ENCODE measurements at places on chromosomes 1 and 21. TPM values are rescaled to one million over a fixed set of nuclear protein-coding genes. Genes with fewer than 3 reads are reported as not detected.
A peak's percentile ranks its signal among the peaks of the same experiment; 100 is the strongest.

- no peak for DNase-seq
These were observed 5.8 kb downstream of the RGS1 start for GRCh38 chr1:192581131-192581927.

DNA sequence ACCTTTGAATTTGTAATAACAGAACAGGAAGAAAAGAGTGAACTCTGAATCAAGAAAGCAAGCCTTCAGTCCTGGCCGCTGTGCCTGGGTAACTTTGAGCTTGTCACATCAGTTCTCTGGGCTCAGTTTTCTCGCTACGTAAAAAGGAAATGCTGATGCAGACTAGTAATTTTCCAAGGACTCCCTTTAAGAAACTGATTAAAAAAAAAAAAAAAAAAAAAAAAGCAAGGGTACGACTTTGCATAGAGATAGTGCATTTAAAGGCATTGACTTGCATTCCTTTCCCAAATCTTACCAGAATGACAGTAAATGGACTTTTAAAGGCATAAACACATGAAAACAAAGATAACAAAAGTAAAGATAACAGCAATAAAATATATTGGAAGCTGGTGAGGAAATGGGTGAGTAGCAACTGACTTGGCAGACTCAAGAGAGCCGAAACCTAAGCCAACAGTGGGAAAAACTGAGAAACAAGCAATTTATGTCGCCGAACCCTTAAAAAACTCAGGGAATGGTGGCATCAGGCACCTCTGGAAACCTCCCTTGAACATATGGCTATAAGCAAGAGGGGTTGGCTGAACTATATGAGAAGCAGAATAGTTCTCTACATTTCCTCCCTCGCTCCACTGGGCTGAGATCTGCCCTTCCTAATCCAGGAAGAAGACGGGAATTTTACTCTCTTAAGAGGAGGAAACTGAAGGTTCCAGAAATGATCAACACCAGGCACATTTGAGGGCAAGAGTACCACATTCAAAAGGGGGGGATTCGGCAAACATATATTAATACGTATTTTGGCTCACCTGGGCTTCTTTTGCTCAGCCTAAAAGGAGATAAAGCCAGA lies 189.2 kb downstream of the CDC7 start:
- DNase-seq, result no peak

DNA sequence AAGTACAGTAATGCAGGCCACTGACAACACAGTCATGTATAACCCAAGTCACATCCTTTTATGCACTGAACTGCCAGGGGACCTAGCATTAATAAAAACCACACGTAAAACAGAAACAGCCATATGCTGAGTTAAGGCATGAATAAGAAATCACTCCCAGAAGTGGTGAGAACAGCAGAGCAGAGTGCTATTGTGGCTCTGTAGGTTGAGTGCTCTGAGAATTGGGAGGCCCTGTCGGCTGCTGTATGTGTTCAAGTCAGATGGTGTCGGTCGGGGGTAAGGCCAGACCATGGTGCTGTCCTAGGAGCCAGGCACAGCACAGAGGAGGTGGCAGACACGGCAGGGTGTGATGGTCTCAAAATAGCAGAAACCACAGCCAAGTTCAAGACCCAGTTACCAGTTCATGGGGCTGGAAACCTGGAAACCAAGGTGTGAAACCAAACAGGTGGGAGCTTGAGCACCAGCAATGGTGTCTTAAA lies 126.6 kb upstream of the COA6 start:
- no peak for DNase-seq

DNA sequence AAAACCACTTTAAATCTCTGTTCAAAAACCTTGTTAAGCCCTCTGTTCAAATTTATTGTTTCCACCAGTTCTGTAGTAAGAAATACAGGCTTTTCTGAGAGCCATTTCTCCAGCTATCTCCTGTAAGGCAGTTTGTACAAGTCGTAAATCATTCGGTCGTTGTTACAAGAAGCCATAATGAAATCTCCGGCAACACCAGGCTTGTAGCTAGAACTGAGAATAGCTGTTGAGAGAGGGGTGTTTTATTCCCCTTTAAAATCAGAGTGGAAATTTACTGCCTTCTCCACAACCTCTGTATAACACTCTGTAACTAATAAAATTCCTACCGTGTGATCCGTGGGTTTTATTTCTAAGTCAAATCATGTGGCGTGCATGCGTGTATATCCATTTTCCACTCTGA lies 335.8 kb upstream of the KAZN start:
- no peak for DNase-seq

DNA sequence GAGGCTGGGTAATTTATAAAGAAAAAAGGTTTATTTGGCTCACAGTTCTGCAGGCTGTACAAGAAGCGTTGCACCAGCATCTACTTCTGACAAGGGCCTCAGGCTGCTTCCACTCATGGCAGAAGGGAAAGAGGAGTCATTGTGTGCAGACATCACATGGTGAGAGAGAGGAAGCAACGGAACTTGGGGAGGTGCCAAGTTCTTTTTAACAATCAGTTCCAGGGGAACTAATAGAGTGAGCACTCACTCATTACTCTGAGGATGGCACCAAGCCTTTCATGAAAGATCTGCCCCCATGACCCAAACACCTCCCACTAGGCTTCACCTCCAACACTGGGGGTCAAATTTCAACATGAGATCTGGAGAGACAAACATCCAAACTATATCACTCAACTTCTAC lies 77.2 kb downstream of the DDAH1 start:
- DNase-seq, result no peak

DNA sequence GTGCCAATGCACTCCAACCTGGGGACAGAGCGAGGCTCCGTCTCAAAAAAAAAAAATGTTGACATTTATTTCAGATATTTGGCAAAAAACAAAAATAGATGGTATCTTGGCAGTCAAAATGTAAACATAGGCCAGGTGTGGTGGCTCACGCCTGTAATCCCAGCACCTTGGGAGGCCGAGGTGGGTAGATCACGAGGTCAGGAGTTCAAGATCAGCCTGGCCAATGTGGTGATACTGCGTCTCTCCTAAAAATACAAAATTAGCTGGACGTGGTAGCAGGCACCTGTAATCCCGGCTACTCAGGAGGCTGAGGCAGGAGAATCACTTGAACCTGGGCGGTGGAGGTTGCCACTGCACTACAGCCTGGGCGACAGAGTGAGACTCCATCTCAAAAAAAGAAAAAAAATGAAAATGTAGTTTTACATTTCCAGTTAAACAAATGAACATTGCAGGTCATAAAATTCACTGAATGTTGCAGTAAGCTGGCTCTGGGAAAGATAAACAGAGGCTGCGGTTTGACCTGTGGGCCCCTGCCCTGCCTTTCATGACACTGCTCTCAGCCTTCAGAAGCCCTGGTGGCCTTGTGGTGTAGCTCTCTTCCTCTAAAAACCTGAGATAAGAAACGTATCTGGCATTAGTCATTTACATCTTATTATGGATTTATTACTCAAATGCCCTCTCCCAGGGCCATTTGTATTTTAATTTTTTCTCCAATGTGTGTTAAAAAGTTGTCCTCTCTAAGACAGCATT lies 12.2 kb upstream of the SLC44A3 start:
- DNase-seq, result no peak

DNA sequence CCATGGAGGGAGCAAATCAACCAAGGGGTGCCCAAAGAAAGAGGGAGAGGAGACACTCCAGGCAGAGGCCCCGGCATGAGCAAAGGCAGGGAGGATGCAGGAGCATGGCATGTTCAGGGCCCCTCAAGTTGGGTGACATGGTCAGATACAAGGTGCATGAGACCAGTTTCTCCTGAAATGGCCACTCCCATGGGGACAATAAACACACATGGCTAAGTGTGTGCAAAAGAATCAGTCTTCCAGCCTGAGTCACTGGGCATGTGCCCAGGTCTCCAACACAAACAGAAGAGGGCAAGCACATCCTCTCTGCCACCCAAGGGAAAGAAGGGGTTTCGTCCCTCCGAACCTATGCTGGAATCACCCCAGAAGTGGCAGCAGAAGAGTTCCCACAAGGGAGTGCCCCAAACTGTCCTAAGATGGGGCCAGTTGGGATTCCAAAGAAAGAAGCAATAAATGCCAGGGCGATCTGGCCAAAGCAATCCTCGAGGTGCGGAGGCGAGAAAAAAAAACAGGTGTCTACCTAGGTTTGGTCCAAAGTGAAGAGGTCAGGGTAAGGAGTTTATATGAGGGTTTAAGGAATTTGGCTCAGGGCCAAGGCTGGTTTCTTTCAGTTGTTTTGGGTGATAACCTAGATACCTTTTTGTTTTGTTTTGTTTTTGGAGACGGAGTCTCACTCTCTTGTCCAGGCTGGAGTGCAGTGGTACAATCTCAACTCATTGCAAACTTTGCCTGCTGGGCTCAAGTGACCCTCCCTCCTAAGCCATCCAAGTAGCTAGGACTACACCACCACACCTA lies 13.2 kb downstream of the CASP9 start:
- no peak for DNase-seq

DNA sequence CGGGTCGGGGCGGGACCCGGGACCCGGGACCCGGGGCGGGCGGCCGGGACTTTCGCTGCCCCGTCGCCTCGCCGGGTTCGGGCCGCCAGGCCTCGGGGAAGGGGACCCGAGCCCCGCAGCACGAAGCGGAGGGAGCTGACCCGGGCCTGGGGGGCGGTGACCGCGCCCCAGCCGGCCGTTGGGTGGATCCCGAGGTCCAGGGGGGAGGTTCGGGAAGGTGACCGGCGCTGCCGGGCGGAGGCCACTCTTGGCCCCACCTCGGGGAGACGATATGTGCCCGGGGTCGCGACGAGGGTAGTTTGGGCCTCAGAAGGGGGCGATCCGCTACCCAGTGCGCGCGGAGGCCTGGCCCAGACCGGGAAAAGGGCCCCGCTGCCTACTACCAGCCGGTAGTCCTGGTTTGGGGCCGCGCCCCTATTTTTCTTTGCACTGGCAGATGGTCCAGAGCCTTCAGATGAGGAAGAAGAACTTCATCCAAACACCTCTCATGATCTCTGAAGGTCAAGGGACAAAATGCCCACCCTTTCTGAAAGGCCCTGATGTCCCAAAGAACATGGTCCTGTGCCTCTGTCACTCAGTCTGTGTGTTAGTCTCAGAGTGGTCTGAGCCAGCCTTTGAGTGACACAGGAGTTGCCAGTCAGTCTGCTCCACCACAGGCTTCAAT lies 766 bp downstream of the AGO4 start:
- peak; percentile 11 for DNase-seq

DNA sequence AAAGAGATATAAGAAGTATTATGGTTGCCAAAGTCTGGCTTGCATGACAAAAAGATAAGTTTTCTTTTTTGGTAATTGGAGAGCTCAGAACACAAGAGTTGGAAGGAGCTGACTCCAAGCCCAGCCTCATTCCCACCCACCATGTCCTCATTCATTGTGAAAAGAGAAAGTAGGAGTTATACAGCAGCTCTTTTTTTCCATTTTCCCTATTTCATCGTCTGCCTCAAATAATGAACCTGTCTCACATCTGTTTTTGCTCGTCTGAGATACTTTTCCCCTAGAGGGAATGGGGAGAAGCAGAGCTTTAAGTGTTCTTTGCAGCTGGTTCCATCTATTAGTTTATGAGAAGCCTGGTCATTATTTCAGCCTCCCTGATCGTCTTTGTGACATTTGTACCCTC lies 34.7 kb downstream of the AGT start:
- no peak for DNase-seq

GRCh38 chr1:182716740-182717720 lies 32.6 kb upstream of the RGS8 start:
- no peak for DNase-seq

Gene GPR89A
- total RNA-seq, result 31.4 TPM

Gene CR1L
- total RNA-seq, result not detected

Gene DOP1B
- 57.4 TPM for total RNA-seq

Gene IKBKE
- 6.4 TPM for total RNA-seq

Gene RXRG
- 2.2 TPM for total RNA-seq

Data from progenitor cell of endocrine pancreas (in vitro differentiated cells).